ENCODE measurements at places on chromosomes 5 and 9.

- no peak for DNase-seq
These were observed 367.2 kb downstream of the MLLT3 start for GRCh38 chr9:20255052-20255451.

DNA sequence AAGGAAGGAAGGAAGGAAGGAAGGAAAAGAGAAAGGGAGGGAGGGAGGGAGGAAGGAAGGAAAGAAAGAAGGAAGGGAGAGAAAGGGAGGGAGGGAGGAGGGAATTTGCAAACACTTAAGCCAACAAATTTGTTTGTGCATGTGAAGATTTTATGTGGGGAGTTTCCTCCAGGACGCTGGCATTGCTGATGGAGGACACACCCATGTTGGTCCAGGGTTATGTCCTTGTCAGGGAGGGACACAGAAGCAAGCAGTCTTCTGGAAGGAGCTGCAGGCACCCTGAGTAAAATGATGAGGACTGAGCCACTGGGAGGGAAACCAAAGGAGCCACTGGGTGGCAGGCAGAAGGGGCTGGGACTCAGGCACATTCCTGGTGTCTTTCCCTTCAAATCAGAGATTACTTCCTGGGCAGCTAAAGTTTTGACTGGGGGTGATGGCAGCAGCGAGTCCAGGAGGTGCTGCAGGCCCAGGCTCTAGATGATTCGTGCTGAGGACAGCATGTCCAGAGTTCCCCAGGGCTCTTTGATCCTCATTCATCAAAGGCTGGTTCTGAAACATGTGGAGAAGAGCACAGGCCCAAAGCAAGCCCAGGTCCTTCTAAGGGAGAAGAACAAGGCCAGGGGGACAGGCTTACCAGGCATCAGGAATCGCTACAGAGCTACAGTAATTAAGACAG is 109.2 kb downstream of the PAX5 start:
- DNase-seq: no peak

- no peak for DNase-seq
These were observed 305.5 kb upstream of the SEMA6A start for GRCh38 chr5:116880150-116880549.

DNA sequence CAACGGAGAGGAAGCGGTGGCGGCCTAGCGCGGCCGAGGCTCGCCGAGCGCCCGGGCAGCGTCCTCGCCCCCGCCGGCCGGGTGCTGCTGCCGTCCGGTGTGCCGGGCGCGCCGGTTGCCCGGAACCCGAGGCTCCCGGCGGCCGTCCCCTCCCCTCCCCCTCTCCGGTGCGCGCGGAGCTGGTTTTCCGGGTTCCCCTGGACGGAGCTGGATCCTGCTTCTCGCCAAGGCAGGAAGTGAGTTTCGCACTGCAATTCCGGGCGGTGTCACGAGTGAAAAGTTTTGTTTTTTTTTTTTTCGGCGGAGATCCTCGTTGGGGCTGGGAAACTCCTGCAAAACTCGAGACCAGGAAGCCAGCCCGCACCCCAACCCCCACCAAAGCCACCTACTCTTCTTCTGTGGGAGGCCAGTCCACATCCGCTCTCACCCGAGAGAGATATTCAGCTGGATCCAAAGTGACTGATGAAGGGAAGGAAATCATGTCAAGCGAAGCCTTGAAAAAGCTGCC is at the start of gene ERBIN:
TSS of gene ERBIN (plus strand) at position 300 of the 508 bp plus-strand sequence. CDS start 66,144 bp downstream, outside the sequence.
- DNase-seq: peak; percentile 90

DNA sequence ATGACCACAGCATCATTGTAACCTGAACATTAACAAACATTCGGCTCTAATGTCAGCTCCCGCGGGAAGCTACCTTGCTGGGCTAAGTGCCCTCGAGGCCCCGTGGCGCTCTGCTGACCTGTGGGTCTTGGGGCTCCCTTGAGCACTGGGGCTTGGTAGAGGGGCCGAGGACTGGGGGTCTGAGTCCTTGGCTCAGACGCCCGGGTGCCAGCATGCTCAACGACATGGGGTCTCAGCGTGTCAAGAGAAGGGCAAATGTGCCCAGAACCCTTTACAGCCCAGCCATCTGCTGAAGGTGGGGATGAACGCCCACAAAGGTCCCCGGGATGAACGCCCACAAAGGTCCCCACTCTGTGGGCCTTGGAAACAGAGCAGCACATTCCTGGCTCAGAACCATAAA is 39.7 kb upstream of the SARDH start:
- no peak for DNase-seq

Measured in endothelial cell of umbilical vein (primary cell).